ENCODE measurements at places on chromosomes 16 and 17.

- no peak for ATAC-seq
Observed at GRCh38 chr17:79189305-79189704, 114.7 kb downstream of the ENGASE start.

DNA sequence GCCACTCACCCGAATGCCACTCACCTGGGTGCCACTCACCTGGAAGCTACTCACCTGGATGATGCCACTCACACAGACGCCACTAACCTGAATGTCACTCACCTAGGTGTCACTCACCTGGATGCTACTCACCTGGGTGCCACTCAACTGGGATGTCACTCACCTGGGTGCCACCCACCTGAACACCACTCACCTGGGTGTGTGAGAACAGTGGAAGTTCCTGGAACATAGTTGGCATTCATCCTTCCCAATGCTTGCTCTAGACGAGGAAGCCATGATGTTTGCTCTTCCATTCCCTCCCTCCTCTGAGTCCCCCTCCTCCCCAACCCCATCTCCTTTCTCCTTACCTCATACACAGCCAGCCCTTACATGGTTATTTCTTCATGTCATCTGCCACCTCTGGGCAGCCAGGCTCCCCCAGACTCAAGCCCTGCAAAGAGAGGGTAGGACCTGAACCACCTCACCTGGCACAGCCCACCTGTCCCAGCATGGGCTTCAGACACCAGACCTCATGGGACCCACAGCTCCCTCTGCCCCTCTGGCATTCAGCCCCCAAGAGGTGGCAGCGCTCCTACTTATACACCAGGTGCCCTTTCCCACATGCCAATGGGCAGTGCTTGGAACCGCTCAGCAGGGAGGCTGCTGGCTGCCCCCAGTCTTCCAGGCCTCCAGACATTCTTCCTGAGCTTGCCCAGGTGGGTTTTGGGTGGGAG, 171.8 kb upstream of the FOXF1 start:
- ATAC-seq = no peak

GRCh38 chr16:20624882-20625807, 49.0 kb upstream of the ACSM2B start:
- ATAC-seq = no peak

GRCh38 chr17:73516431-73516830, 127.8 kb downstream of the SDK2 start:
- ATAC-seq = no peak

- ATAC-seq = no peak
Observed at GRCh38 chr16:73871088-73871733, 425.4 kb upstream of the PSMD7 start.

- no peak for ATAC-seq
Observed at GRCh38 chr17:1565877-1566276, 3.3 kb upstream of the PITPNA start.

- ATAC-seq = no peak
Observed at GRCh38 chr16:85166699-85167588, 54.7 kb upstream of the CIBAR2 start.
